Right ventricle myocardium superior (tissue), 1 donor: ENCODE measurements at places on chromosomes 3 and 15. TPM values are rescaled to one million over a fixed set of nuclear protein-coding genes. Genes with fewer than 3 reads are reported as not detected.

CADM2 gene
- 1.2 TPM for total RNA-seq

GNB4 gene
- 13.6 TPM for total RNA-seq

GMPS gene
- total RNA-seq = 27.6 TPM

FGF12 gene
- 356 TPM for total RNA-seq

WDR5B gene
- 2.4 TPM for total RNA-seq

BFSP2 gene
- total RNA-seq = not detected

GATM gene
- 35.6 TPM for total RNA-seq

SPINT1 gene
- total RNA-seq = 0.59 TPM

PIERCE2 gene
- 7.4 TPM for total RNA-seq

CD80 gene
- not detected for total RNA-seq

GREM1 gene
- total RNA-seq = not detected

A4GNT gene
- not detected for total RNA-seq

SLC6A1 gene
- 0.73 TPM for total RNA-seq

CPN2 gene
- total RNA-seq = 2.4 TPM

NRG4 gene
- not detected for total RNA-seq

CD200 gene
- total RNA-seq = 0.91 TPM

SMCO1 gene
- total RNA-seq = 89.9 TPM

WDR93 gene
- total RNA-seq = 0.11 TPM

SLC28A2 gene
- total RNA-seq = not detected

GOLGA6L7 gene
- not detected for total RNA-seq

FAM3D gene
- not detected for total RNA-seq
